ENCODE measurements at places on chromosomes 13 and 19.

DNA sequence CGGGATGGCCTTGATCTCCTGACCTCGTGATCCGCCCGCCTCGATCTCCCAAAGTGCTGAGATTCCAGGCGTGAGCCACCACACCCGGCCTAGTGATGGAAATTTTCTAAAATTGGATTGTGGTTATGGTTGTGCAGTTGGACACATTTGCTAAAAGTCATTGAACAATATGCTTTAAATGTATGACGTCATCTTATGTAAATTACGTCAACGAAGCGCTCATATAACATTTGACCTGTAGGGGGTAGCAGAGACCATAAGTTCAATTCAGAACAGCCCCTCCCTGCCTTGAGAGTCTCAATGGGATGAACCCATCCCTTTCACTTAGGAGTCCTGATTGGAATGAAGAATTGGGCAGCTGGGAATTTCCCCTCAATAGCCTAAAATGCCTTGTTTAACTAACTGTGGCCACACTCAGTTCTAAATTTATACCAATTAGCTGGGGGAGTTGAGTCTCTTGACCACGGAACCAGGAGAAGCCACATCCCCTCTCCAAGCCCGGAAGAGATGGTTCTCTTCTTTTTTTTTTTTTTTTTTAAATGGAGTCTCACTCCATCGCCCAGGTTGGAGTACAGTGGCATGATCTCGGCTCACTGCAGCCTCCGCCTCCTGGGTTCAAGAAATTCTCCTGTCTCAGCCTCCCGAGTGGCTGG is 15.2 kb upstream of the TLE6 start:
- DNase-seq: peak; percentile 85

DNA sequence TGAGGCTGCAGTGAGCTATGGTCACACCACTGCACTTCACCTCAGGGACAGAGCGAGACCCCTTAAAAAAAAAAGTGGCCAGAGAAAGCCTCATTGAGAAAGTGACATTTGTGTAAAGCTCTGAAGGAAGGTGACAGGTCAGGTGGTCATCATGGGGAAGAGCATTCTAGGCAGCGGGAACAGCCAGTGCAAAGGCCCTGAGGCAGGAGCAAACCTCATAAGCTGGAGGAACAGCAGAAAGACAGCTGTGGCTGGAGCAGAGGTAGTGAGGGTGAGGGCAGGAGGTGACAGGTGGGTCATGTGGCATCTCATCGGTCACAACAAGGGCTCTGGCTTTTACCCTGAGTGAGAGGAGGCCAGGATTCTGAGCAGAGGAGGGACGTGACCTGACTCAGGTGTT is 64.4 kb downstream of the RYR1 start:
- no peak for DNase-seq

DNA sequence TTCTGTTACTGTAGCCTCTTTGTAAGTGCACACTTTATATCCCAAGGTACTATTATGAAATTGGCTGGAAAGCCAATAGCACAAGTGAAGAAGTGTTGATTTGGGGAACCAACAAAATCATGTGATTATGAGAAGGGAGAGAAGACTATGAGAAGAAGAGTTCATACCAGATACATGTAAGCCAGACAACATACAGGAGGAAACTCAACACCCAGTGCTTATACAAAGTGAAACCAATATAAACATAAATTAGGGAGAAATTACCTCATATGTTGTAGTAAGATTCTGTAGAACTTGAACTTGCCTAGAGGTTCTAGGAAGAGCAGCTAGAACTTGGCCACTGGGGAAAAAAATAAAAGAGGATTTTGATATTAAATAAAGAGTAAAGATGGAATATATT is 17.4 kb downstream of the CPB2 start:
- DNase-seq: no peak

DNA sequence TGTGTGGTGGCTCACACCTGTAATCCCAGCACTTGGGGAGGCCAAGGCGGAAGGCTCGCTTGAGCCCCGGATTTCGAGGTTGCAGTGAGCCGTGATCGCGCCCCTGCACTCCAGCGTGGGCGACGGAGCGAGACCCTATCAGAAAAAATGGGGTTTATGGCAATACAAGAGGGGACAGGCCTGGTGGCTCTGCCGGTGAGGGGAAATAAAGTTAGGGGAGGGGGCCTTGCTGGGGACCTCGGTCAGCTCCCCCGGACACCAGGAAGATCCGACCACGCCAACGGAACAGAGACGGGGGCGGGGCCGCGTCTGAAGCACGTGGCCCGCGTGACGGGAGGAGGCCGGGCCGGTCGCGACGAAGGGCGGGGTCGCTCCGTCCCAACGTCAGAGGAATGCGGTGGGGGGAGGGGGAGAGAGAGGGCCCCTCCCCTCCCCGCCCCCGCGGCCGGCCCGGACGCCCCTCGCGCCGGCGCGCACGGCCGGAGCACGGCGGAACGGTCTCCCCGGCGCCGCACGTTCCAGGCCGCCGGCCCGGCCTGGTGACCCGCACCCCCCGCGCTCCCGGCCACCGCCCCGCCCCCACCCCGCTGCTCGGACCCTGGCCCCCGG is 1.9 kb upstream of the HNRNPL start:
- DNase-seq: peak; percentile 88

DNA sequence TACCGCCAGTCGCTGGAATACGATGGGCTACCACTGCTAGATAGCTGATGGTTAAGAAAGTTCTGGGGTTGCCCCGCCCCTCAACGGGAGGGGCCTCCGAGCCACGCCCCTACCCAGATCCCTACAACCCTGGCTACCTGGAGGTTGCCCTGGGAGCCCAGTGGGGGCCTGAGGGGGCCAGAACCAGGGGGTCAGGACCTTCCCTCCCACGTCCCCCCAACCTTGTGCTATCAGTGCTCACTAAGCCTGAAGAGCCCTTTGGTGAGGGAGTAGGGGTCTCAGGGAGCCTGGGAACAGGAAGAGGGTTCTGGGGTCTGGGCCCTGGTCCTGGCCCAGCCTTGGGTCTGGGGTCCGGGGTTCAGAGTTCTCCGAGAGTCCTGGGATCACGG is 8.9 kb downstream of the OCEL1 start:
- no peak for DNase-seq

DNA sequence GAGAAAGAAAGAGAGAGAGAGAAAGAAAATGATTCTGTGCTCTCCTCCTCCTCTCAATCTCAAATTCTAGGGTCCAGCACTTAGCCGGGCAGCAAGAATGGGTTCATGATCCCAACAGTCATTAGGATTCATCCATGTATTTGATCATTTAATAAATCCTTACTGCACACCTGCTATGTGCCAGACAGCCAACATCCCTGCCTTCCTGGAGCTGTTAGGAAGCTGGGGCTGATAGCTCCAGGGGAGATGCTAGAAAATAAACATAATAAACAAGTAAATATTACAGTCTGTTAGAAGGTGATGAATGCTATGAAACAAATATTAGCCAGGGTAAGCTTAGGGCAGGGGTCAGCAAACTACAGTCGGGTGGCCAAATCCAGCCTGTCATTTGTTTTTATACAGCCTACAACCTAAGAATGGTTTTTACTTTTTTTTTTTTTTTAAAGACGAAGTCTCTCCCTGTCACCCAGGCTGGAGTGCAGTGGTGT is 9.9 kb upstream of the ACP7 start:
- DNase-seq: no peak

DNA sequence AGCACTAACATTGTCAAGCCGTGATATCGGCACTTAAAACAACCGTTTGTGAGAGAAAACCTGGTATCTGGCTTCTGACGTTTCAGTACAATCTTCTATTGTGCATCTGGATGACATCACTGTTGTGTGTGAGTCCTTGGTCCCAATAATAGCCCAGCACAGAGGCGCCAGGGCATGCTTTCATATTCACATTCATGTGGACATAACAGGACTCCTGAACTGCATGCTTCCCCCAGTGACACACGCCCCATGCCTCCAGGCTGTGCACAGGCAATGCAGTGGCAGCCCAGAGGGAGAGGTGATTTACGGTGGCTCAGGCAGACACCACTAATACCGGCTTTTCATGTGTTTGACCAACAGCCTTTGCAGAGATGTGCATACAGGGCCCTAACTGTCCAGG is 58.1 kb downstream of the MRPL57 start:
- DNase-seq: peak; percentile 48

GRCh38 chr13:75715601-75716523 is 79.7 kb downstream of the LMO7 start:
- no peak for DNase-seq

GRCh38 chr19:37079238-37079637 is 1.0 kb downstream of the ZNF420 start:
- no peak for DNase-seq

DNA sequence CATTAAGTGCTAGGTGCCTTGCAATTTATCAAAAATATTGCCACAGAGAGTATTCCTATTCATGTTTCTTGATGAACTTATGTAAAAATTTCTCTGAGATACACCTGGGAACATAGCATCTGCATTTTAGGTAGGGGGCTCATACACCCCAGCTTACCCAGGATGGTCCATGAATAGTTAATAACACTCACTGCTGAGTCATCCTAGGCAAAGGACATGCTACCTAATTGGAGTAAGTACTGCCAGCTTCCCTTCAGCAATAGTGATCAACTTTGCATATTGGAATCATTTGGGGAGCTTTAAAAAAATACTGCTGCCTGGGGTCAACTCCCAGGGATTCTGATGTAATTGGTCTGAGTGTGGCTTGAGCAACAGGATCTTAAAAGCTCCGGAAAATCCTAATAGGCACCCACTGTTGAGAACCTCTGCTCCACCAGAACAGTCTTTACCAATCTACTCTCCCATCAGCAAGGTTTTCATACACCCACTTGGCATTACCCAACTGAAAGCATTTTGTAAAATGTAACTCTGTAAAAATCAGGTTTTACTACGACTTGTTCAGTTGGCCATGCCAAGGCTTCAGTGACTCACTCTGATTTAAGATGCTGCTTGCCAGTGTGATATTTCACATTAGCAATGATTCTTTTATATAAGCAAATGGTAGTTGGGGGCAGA is 67.2 kb upstream of the FNDC3A start:
- no peak for DNase-seq

- peak; percentile 62 for DNase-seq
These were observed 195.6 kb downstream of the GGACT start for GRCh38 chr13:100392709-100393630.

DNA sequence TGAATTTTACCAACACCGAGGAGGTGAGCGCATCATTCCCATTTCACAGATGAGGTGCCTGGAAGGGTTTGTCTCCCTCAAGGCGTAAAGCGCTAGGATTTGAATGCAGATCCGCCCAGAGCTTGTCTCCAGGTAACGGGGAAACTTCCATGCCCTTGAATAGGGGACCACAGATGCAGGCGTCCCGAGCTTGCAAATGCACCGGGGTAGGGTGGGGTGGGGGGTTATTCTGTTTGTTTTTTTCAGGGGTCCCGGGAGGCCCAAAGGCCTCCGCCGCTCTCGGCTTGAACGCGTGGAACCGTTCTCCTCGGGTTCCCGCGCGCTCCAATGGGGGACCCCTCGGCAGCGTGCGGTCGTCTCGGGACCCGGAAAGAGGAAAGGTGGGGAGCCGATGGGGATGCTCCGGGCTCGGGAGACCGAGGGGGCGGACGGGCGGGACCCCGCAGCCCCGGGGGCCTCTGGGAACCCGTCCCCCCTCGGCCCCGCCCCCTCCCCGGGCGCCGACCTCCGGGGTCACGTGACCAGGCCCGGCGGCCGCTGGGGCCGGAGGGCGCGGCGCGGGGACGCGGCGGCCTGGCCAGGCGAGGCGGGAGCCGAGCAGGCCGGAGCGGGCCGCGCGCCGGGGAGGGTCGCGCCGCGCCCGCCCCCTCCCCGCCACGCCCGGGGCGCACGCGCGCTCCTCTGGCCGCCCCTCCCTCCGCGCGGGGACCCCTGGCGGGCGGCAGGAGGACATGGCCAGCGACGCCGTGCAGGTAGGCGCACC is at the start of gene PKN1:
PKN1 (plus strand) TSS at position 516 of the 763 bp plus-strand sequence; CDS start at position 732, 216 bp downstream.
- no peak for DNase-seq

DNA sequence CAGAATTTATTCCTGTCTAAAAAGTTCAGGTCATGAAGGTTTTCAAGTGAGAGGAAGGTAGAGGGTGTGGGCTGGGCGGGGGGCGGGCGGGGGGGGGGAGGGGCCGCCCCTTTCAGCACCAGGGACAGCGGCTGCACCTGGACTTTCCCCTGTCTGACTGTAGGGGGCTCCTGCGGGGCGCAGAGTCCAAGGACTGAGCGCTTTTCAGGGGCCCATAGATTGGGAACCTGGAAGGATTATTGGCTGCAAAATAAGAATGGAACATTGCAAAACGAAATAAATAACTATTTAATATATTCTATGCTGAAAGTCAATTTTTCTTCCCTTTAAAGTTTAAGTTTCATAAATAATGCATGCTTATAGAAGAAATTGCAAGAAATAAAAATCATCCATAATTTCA is 8.9 kb upstream of the CYP4F3 start:
- DNase-seq: no peak

DNA sequence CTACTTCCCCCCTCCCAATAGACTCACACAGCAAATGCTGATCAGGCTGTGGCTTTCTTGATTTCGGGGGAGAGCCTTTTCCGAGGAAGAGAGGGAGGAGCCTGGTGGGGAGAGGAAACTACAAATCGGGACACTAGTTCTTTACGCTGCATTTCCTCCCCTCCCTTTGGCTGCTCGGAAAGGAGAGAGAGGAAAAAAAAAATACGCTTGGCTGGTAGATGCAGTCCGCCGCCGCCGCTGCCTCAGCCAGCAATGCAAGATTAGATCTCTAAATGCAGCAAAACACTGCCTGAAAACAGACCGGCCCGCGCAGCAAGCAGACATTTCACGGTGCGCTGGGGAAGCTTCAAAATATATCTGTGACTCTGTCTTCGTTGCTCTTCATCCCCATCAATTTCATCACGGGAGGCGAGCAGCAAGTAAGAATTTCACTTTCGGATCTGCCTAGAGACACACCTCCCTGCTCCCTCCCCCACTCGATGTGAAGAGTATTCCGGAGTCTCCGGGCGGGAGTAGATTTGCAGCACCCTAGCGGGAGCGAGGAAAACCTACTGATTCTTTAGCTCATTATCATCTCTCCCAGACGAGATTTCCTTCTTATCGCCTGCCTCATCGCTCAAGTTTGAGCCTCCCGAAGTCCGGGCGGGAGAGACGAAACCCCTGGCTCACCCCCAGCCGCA is at the start of gene PCDH17:
PCDH17 (plus strand) TSS at position 149 of the 680 bp plus-strand sequence. CDS start 803 bp downstream, outside the sequence.
- peak; percentile 84 for DNase-seq

GRCh38 chr19:19540064-19540714 is 2.1 kb downstream of the CILP2 start:
- DNase-seq: no peak

DNA sequence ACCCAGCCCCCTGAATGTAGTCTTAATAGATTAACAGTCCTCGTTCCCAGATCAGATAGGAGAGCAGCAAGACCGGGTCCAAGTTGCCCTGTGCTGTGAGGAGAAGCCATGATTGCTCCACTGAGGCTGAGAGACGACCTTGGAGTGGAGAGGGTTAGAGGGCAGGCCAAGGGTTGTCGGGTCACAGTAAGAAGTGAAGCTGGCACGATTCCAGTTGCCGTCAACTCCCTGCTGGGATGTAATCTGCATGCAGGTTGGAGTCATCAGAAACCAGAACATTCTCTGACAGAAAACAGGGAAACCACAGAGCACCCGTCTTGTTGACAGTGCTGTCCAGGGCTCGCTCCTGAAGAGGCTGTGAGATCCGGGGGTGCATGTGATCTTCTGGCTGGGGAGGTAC is 19.0 kb upstream of the ATP11A start:
- no peak for DNase-seq

- DNase-seq: no peak
These were observed 6.0 kb upstream of the B3GNT8 start for GRCh38 chr19:41433171-41433570.

GRCh38 chr19:5042556-5042955 is 73.6 kb downstream of the KDM4B start:
- no peak for DNase-seq

Data from pons (tissue), 1 donor.